ENCODE measurements at places on chromosomes 13 and 19. TPM values are rescaled to one million over a fixed set of nuclear protein-coding genes. Genes with fewer than 3 reads are reported as not detected.

The C1QTNF9 gene
- total RNA-seq: 3.8 TPM

The CACNG6 gene
- total RNA-seq: 22.2 TPM

The OR10H1 gene
- total RNA-seq: not detected

The DACT3 gene
- 11.5 TPM for total RNA-seq

The ANGPTL4 gene
- total RNA-seq: not detected

The GJB2 gene
- 21.2 TPM for total RNA-seq

The PSPN gene
- 1.5 TPM for total RNA-seq

The SERPINE3 gene
- not detected for total RNA-seq

The GIPC3 gene
- 0.21 TPM for total RNA-seq

The XPO4 gene
- 31.2 TPM for total RNA-seq

The NLRP9 gene
- total RNA-seq: not detected

The SYNGR4 gene
- total RNA-seq: not detected

The FGF14 gene
- total RNA-seq: 0.21 TPM

The SLITRK5 gene
- total RNA-seq: 7.3 TPM

The IGFL2 gene
- total RNA-seq: 0.82 TPM

The RASIP1 gene
- 24.1 TPM for total RNA-seq

The C19orf81 gene
- total RNA-seq: not detected
